HCT116 (cell line): ENCODE measurements at places on chromosomes 12 and 14.

DNA sequence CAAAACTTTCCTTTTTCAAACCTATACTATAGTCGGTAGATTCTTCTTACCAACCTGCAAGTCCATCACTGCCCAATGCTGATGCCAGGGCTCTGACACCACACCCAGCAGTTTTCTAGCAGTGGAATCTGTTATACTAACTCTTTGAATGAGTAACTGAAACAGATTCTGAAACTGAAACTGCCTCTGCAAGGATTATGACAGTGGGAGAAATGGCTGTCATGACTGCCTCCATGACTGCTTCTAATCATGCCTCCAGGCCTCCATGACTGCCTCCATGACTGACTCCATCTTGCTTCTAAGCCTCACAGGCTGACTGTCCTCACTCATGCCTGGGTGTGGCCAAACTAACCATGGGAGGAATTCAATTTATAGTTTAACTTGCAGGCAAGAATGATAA lies 29.4 kb upstream of the OXA1L start:
- no peak for DNase-seq

- no peak for DNase-seq
Observed at GRCh38 chr14:100306998-100307765, 938 bp upstream of the SLC25A29 start.

DNA sequence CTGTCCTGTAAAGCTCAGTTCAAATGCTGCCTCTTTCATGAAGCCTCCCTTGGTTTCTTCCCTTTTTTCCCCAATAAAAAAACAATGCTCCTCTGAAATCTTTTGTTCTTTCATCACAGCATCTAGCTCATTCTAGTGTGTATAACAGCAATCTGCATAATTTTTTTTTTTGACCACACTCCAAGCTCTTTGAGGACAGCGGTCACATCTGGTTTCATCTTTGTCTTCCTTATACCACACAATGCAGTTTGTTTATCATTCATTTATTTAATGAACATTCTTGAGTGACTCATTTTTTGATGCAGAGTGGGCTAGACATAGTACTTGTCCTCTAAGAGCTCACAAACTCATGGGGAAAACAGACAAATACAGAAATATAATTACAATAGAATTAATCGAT lies 7.3 kb downstream of the GNG2 start:
- no peak for DNase-seq

DNA sequence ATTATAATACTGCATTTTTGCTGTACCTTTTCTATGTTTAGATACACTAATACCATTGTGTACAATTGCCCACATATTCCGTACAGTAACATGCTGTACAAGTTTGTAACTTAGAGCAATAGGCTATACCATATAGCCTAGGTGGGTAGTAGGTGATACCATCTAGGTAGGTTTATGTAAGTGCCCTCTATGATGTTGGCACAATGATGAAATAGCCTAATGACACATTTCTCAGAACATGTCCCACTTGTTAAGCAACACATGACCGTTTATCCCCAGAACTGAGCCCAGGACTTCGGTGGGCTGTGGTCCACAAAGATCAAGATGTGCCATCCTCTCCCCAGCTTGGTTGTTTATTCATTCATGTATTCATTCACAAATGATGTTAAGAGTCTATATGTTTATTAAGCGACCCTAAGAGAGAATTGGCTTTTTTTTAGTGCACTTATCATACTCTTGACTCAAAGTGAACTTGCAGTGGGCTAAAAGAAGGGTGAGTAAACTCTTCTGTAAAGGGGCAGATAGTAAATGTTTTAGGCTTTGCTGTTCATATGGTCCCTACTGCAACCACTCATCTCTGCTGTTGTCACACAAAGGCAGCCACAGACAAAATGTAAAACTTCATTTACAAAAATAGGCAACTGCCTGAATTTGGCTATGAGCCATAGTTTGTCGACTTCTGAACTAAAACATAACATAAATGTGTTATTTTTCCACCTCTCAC lies 110.8 kb downstream of the NDUFA12 start:
- no peak for DNase-seq

GRCh38 chr12:6343518-6343917 lies 1.6 kb upstream of the TNFRSF1A start:
- no peak for DNase-seq

DNA sequence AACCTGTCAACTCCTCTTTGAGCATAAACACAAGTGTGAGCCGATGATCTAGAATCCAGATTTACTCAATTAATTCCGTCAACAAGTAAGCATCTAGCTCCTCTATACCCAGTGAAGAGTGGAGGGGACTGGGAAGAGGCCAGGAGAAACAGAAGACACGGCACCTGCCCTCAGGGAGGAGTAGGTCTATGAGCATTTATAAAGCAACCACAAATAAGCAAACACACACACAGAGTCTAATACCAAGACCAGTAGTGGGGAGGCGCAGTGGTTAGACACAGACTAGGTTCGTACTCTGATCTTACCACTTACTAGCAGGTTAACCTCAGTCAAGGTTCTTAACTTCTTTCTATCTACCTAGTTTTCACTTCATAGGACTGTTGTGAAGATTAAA lies 5.9 kb upstream of the FOXN3 start:
- DNase-seq: no peak

DNA sequence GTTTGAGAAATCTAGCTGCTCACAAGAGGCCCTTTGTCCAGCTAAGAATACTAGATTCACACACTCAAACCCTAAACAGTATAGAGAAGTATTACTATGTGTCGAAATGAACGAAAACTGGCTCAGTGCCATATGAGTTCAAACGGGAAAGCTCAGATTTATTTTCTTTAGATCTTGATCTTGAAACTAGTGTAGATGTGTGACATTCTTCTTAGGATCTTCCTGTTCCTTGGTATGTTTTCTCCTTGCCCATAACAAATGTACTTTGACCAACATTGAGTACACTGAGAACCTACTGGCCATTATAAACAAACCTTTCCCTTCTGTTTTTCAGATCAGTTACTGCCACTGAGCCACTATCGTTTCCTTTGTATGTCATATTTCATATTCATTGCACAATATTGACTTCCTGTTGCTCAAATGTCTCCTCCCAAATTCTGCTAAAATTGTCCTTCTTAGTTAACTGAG lies 21.3 kb downstream of the MYBPC1 start:
- no peak for DNase-seq

GRCh38 chr14:105083926-105084685 lies 18.9 kb upstream of the GPR132 start:
- no peak for DNase-seq

GRCh38 chr12:94954948-94955592 lies 48.4 kb downstream of the NDUFA12 start:
- no peak for DNase-seq

DNA sequence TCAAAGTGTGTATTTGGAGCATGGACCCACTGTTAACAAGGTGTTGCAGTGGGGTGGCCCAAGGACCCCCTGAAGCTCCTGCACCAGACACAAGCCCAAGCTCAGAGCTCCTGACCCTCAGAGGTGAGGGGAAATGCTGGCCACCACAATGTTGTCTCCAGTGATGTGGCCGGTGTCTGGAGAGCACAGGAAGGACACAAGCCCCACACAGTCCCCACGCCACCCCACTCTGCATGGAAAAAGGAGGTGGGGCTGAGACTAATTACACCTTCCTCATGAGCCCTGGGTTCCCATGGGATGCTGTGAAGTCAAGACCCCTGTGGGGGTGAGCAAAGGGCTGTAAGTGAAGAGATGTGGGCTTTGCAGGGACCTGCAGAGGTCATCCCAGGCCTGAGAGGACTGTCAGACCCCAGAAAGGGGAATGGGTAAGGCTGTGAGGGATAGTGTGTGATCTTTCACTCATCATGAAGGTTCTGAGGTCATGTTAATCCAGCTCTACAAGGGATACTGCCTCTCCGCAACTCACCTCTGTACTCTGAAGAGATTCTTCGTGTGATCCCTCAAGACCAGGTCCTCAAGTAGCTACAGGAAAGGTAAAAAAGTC lies 136.3 kb upstream of the DHRS4 start:
- DNase-seq: no peak

DNA sequence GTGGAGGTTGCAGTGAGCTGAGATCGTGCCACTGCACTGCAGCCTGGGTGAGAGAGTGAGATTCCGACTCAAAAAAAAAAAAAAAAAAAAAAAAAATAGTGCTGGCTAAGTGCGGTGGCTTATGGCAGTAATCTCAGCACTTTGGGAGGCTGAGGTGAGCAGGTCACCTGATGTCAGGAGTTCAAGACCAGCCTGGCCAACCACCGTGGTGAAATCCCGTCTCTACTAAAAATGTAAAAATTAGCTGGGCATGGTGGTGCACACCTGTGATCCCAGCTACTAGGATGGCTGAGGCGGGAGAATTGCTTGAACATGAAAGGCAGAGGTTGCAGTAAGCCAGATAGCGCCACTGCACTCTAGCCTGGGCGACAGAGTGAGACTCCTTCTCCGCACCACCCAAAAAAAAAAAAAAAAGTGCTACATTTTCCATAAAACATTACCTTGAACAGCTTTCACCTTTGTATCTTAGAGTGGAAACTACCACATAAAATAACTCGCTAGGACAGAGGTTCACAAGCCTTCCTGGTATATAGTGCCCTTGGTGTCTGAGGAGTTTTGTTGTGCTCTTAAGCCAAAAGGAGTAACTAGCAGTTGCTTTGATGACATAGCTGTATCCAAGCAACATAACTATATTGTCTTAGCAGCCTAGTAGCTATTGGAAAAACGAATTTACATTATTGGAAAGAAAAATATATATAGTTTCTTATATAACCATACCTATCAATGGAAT lies 11.1 kb downstream of the PTGES3 start:
- DNase-seq: no peak

DNA sequence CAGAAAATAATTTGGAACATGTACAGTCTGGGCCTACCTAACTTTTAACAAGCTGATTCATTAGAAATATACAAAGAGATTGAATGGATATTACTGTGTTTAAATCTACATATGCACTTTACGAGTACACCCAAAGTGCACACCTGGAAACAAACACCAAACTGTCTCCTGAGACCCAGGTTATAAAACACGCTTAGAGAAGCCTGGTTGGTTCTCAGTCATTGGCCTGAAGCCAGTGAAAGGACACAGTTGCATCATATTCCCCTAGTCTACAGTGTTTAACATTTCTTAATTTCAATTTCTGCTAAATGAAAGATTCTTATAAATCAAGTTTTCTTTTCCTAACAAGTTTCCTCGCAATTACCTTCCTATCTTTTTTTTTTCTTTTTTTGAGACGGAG lies 209.5 kb downstream of the FBXL14 start:
- DNase-seq: no peak

DNA sequence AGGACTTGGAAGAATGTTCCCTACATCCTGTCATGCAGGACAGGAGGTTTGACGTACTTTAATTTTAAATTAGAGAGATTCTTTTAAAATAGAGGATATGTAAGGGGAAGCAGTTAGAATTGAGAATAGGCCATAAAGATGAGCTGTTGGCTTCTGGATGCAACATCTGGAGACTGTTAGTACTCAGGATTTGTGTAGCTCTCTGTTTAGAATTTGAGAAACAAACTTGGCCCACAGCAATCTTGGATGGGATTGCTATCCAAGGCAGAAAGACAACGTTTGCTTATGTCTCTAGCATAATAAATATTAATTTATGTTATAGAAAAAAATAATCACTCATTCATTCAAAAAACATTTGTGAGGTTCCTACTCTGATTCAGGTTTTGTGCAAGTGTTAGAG lies 398.4 kb upstream of the NOVA1 start:
- no peak for DNase-seq

GRCh38 chr12:57049890-57050289 lies at the start of gene MYO1A:
Gene MYO1A, minus strand, starts transcription at chr12:57050129. Its CDS starts 1,806 bp downstream, at chr12:57048323.
- no peak for DNase-seq

GRCh38 chr14:91956616-91957015 lies 9.1 kb upstream of the FBLN5 start:
- DNase-seq: no peak

- no peak for DNase-seq
Observed at GRCh38 chr12:120979862-120980696, 1.7 kb downstream of the HNF1A start.

DNA sequence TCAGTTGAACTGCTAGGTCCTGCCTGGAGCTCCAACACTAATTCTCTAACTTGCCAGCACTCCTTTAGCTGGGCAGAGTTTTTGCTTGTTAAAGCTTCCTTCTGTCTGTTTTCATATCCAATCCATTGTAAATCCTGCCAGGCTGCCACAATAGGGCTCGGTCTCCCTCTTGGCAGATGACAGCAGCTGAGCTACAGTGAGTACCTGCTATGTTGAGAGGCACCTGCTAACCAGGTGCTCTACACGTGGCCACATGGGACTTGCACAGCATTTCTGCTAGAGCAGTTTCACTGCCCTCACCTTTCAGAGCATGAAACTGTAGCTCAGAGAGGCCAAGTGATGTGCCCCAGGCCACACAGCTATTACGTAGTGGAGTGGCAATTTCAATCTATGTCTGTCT lies 106.6 kb upstream of the NOS1 start:
- no peak for DNase-seq

DNA sequence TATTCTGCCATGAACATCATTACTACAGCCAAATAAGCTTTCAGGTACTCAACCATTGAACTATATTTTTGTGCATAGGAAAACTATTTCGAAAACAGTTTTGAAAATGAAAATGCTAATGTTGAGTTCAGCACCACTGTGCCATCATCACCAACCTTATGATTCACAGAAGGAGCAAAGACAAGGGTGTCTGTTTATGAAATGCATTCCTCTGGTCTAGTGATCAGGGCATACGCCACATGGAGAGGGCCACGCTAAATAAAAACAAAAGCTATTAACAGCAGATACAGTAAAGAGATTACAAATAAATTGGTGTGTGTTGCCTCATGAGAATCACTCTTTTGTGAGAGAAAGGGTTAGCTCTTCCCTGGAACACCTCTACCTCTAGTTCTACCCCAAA lies 43.2 kb upstream of the BMAL2 start:
- DNase-seq: no peak

- DNase-seq: no peak
Observed at GRCh38 chr14:69076341-69076740, 76.6 kb downstream of the DCAF5 start.

DNA sequence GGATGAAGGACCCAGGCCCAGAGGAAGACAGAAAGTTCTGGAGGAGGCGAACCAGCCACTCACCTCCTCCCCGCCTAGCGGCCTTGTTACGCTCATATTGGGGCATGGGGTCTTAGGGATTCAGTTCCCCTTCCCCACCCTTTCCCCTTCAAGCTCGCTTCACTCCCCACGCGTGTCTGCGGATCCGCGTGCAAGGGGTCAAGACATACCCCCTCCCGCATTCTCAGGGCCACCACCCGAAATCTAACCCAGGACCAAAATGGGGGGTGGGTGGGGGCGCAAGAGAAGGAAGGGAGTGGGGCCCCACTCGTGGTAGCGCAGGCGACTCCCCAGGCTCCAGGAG lies 584 bp upstream of the RFX4 start:
- no peak for DNase-seq
